ENCODE measurements at places on chromosomes 5 and 9.
A peak's percentile ranks its signal among the peaks of the same experiment; 100 is the strongest.

DNA sequence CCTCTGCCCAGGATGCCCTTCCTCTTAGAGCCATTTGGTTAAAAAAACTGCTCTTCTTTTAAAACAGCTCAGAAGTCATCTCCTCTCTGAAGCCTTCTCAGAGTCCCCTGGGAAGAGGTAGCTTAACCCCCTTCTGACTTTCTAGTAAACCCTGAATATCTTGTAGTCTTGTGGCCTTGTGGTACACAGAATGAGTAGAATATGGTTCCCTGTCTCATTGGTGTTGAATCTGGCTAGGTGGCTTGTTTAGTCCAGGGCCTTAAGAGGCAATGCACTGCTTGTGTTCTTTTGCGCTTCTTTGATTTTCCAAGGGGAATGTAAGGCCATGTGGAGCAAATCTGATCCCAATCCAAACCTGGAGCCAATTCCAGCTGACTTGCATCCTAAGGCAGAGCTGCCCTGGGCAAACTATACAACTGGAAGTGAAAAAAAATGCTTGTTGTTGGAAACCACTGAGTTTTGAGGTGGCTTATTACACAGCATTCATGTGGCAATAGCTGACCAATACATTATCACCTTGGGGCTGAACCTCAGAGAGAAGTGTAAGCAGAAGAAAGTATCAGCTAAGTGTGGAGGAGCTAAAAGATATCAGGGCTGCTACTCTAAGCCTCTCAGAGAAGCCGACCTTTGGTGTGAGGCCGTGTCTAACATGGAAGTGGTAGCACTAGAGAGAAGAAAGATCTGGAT lies 31.0 kb downstream of the ALG2 start:
- no peak for DNase-seq

- DNase-seq: no peak
Measured at GRCh38 chr5:79613549-79613948, 1.3 kb downstream of the TENT2 start.

DNA sequence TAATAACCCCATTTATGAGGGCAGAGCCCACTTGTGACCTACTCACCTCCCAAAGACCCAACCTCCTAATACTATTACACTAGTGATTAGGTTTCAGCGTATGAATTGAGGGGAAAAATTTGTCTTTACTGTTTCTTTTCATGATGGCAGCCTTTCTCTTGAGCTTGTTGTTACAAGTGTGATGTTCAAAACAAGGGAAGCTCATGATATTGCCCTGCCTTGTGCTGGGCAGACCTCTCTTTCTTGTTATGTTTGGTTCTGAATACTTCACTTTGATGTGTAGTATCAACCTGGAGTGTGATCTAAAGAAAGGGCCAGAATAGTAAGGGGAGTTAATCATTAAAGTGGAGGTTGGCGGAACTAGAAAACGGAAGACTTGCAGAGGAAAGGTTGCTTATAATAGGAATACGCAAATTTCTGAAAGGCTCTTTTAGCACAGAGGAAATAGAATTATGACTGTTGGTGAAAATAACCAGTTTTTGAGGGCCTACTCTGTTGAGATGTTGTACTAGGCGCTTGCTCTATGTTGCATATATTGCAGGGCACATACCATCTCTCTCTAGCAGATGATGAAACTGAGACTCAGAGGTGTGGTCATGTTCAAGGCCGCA lies 68.2 kb downstream of the MELK start:
- no peak for DNase-seq

DNA sequence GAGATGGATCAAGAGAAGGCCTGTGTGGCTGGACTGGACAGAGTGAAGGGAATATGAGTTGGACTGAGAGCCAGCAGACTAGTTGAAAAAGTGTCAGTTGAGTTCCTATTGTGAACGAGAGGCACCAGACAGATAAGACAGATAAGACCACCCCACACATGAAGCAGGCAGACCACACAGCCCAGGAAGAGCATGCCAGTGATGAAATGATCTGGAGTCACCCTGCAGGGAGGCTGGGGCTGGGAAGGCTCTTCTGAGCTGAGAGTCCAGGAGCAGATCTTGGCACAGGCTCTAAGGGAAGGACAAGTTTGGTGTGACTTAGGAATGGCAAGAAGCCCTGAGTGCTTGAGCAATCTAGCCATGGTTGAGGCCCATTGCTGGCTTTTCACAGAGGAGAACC lies 10.6 kb upstream of the SLC25A48 start:
- no peak for DNase-seq

GRCh38 chr9:133115604-133116345 lies 5.3 kb downstream of the RALGDS start:
- peak; percentile 90 for DNase-seq

DNA sequence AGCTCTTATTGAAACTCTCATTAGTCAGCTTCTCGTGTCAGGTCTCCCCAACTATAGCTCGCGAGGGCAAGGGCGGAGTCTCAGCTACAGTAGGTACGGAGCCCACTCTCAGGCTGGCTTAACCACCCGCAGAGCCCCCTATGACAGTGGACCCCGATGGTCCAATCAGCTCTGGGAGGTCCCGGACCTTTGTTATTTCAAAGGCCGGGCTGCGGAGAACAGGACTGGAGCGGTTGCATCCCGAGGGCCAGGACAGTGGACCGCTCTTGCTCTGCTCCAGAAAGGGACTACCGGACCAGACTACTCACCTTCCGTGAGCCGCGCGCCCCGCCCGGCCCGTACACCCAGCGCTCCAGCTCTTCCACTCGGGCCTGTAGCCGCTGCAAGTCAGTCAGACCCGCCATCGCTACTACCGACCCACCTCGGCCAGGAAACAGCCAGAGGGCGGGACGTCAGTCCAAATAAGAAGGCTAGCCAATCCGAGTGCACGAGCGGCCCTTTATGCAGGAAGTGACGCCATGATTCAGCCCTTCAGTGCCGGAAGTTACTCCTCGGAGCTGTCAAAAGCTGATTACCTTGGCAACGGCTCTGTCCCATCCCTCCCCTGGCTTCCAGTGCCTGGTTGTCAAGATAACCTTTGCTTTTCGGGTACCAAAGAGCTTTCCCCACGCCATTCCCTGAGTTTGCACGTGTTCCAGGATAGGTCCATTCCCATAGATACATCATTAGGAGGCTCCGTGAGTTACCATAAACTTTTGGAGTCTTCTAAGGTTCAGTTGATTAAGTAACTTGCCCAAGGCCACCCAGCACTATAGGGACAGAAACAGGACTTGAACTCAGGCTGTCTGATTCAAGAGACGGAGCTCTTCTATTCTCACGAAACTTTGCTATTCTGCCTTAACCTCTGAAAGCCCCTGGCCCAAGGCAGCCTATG lies at the start of gene DCTN3:
Gene DCTN3, minus strand, starts transcription at position 435 of the 934 bp plus-strand sequence. Its CDS starts 31 bp downstream, at position 404.
- peak; percentile 96 for DNase-seq

- peak; percentile 9 for DNase-seq
Measured at GRCh38 chr5:155150012-155150411, 136.5 kb downstream of the KIF4B start.

DNA sequence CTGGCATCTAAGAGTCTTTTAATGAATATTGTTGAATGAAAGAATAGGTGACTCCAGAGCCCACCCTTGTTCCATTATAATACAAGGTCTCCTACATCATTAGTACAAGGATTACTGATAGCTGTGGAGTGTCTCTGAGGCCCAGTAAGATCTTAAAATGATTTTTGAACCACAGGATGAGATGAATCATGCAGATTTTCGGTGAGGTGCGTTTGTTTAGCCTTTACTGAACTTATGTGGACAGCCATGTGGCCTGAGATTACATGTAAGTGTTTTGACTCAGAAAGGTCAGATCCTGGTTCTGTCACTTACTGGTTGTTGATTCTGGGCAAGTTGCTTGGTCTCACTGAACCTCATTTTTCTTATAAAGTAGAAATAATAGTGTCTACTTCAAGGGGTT lies 21.6 kb downstream of the NFX1 start:
- DNase-seq: peak; percentile 63

- no peak for DNase-seq
Measured at GRCh38 chr9:81225596-81225995, 463.8 kb downstream of the TLE1 start.

DNA sequence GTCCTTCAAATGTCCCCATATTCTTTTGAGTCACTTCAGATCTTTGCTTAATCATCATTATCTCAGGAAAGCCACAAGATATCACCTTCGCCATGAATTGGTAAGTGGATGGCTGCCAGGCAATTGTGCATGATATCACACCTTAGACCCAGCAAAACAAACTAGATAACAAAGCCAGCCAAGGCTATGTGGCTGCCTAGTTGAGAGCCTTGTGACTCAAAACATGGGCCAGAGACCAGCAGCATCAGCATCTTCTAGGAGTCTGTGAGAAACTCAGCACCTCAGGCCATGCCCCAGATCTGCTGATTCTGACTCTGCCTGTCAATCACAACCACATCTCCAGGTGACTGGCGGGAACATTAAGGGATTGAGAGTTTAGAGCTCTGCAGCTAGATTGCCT lies 82.8 kb downstream of the SLIT3 start:
- DNase-seq: peak; percentile 17

DNA sequence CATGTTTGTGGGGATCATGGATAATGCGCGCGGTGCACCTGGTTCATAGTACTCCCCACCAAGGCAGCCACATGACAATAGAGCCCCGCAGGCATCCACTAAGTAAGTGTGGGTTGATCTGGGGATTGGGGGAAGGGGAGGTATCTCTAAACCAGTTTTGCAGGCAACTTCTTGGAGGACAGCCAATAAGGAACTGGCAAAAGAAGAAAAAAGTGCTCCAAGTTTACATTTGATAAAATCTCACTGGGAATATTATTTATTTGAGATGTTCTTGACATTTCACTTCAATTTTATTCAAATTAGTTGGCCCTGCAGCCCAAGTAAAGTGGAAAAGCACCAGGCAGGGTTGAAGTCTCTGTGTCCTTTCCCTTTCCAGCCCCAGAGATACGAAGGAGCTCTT lies 8.5 kb downstream of the FBP1 start:
- no peak for DNase-seq

GRCh38 chr5:114097570-114097969 lies 264.3 kb upstream of the KCNN2 start:
- DNase-seq: no peak

DNA sequence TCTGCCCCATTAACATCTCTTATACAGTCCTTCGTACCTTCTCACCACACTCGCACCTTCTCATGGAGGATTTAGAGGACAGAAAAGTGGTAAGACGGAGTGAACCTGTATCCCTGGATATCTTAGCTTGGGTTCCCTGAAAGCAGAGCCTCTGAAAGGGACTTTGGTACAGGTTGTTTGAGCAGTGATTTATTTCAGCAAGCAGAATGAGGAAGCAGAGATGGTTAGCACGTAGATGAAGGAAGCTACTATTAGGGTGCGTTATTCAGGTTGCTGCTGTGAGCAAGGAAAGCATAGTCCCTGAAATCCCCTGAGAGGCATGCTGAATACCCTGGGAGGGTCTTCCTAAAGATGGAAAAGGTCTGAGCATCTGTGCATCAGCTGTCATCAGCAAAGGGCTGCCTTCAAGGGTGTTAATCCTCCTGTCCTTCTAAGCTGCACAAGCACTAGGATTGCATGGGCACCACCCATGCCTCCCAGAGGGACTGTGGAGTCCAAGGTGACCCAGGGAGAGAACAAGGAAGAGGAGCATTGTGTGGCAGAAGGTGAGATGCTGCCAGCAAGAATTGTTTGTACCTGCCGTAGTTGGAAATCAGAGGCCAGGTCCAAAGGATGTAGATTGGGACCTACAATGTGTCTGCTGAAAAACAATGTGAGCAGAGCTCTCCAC lies 273.7 kb downstream of the RASEF start:
- no peak for DNase-seq

GRCh38 chr5:83721953-83722901 lies 1.6 kb upstream of the HAPLN1 start:
- DNase-seq: peak; percentile 12

Measured in activated CD4-positive, alpha-beta T cell treated with anti-CD3 and anti-CD28 coated beads, Interleukin-10, Interleukin-2, amounts not matched to agents 100 ng/mL and 50 ng/mL, durations not matched to agents 16 hours and 8 hours (primary cell).